ENCODE measurements at places on chromosomes 4 and X.

- no peak for DNase-seq
Observed at GRCh38 chr4:8242782-8243560, 26.6 kb upstream of the HTRA3 start.

- no peak for DNase-seq
Observed at GRCh38 chr4:187767158-187767557, 228.4 kb upstream of the ZFP42 start.

DNA sequence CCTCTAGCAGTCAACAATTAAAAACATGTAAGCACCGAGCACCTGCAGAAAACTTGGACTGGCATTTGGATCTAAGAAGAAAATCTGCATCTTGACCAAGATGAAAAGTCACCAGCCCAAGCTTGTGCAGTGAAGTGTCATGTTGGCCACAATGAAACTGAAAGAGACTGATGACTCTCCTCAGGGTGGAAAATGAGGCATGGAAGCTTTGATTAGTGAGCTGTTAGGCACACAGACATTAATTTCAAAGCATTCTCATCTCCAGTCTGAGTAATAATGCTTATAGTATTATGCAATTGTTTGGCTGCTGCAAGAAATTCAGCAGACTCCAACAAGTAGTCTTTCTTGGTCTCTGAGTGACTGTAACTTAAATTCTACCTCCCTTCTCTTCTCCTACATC, 150.1 kb downstream of the AR start:
- DNase-seq: no peak

DNA sequence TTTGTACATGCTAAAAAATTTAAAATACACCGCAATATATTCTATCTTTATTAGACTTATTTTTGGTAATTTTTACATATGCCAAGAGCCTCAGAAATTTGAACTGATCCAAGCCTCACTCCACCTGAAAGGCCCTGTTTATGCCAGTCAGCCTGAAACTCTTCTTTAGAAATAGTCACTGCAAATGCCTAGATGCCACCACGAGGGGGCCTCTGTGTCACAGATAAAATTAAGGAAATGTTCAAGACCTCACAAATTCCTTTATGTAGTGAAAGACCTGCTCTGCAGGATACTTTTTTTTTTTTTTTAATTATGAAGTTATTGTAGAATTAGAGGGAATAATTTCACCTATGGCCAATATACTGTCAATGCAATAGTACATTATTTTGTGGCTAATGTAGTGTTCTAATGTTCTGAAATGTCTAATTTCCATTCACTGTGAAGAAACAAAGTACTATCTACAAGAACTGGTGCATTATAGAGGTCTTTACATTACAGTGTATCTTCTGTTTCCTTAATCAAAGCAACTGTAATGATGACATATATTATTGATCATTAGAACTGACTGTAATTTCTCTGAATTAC, 69.8 kb downstream of the DTHD1 start:
- DNase-seq: peak; percentile 60

DNA sequence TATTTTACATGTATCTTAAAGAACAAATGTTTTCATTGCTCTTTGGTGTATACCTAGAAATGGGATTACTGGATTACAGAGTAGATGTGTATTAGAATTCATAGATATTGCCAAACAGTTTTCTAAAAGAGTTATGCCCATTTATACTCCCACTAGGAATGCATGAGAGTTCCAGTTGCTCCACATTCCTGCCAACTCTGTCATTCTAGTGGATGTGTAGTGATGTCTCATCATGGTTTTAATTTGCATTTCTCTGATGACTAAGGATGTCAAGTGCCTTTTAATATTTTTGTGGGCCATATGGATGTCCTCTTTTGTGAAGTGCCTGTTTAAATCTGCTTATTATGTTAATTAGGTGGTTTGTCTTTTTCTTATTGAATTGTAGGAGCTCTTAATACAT, 65.6 kb upstream of the BMP2K start:
- no peak for DNase-seq

- DNase-seq: no peak
Observed at GRCh38 chrX:70973221-70973620, 42.3 kb upstream of the SLC7A3 start.

- DNase-seq: no peak
Observed at GRCh38 chr4:131054489-131055019, 1958.6 kb downstream of the C4orf33 start.

DNA sequence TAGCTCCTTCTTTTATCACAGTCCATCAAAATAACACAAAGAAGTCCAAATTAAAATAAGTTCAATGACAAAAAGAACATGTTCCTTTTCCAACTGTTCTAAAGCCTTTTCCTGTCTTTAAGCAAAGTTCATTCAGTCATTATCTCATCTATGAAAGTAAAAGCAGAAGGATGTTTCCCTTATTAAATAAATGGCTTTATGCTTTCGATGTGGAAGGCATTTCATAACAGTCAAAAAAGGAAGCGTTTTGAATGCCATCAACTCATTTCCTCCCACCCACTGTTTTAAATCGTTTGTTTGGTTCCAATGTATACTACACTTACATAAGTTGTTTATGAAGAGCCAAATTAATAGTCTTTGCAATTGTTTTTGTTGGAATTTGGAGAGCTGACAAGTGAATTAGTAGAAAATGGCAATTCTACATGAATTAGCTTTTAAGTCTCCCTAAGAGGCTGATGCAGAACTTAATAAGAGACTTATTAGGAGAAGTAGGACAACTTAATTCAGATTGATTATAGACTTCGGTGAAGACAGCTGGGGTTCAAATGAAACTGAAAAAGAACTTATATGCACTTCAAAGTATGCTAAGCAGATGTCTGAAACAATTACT, 392.6 kb upstream of the FTHL17 start:
- DNase-seq: no peak

GRCh38 chrX:129585167-129585566, 45.1 kb downstream of the OCRL start:
- DNase-seq: no peak

- DNase-seq: no peak
Observed at GRCh38 chrX:1231850-1232465, 19.5 kb upstream of the CRLF2 start.
